H1 (cell line): ENCODE measurements at places on chromosomes 2 and 18. TPM values are rescaled to one million over a fixed set of nuclear protein-coding genes. Genes with fewer than 3 reads are reported as not detected.

The CHST10 gene
- 29.1 and 34.1 TPM in 2 replicates for total RNA-seq

DNA sequence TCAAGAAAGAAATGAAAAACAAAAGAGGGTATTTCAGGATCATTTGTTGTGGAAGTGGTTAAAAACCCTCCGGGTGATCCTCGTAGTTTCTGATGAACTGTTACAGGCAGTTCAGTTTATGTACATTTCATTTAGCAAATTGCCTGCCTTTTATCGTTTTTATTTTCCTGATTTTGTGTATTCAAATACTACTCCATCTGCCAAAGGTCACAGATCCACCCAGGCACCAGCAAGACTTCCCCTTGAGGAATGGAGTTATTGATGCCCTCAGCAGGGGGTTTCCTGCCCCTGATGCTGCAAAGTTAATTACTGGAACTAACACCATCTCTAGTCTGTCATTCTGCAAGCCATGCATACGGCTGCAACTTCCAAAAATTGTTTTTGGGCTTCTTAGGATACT lies 641.9 kb downstream of the SLC4A3 start:
- DNase-seq, result no peak

GRCh38 chr2:43303889-43304288 lies 77.5 kb upstream of the ZFP36L2 start:
- DNase-seq, result no peak

The SERPINB13 gene
- not detected in 2 replicates for total RNA-seq

GRCh38 chr2:216004697-216005283 lies 8.6 kb downstream of the MREG start:
- DNase-seq, result no peak

- DNase-seq, result no peak
Measured at GRCh38 chr2:54404270-54404669, 51.9 kb upstream of the SPTBN1 start.

The PAPOLG gene
- 21.5 and 25.5 TPM in 2 replicates for total RNA-seq

DNA sequence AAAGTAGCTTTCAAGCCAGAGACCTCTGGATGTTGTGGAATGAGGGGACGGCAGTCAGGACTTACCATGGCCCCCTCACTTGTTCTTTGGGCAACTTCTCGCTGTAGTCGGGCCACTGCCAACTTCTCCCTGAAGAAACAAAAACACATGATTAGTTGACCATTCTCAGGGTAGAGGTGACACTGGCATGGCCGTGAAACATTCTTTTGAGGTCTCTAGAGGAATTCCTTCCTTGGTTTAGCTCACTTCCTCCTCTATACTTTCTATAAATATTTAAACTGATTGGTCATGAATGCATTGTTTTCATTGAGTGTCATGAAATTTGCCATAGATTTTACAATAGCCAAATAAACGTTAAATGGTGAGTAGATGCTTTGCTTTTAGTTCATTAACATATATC lies 354.6 kb downstream of the NCKAP5 start:
- DNase-seq, result no peak

GRCh38 chr2:217954469-217954868 lies 48.3 kb downstream of the TNS1 start:
- DNase-seq, result no peak

- DNase-seq, result no peak
Measured at GRCh38 chr2:160747501-160748170, 254.0 kb upstream of the RBMS1 start.

DNA sequence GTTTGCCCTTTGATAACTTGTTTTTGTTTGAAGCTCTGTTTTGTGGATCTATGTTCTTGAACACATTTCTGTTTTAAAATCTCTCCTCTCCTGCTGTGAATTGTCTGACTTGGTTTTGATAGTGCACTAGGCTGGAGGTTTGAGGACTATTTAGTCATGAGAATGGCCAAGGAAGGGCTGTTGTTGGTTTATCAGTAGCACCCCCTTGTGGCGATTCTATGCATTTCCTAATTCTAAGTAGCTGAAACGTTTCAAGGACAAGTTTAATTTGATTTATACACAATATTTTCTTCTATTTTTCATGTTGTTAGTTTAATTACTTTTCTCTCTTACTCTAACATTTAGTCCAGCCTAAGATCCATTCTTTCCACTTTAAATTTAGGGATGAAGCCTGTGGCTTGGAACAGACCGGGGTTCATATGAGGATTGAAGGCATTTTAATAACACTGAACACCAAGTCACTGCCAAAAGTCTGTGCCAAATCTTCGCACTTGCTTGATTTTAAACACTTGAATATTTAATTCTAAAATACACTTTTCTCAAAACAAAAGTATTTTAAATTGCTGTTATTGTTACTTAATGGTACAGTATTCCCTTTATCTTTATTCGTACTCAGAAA lies 166.0 kb downstream of the SOCS6 start:
- DNase-seq, result no peak

DNA sequence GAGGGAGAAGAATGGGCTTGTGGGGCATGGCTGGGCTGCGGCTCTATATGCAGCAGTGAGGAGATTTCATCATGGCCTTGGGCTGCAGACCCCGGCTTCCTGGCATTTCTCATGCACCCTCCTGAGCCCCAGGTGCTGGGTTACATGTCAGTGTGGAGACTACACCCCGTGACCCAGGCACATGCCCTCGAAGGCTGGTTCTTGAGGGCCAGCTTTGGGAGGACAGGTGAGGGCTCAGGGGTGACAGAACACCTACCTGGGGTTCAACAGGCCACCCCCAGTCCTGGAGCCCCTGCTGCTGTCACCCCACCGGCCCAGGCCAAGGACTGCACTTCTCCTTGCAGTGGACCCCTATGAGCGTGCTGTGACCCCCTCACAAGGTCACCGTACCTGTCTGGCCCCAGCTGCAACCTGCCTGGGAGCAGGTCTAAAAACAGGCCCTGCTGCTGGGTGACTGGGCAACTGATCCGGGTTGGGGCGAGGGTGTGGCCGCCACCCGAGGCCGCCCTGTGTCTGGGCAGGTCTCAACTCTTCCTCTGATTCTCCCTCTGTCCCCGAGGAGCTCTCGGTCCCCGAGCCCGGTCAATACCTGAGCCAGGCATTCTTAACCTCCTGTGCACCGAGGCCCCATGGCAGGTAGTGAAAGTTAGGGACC lies 94.8 kb upstream of the OTOS start:
- DNase-seq, result peak; percentile 36

- no peak for DNase-seq
Measured at GRCh38 chr18:79403723-79404566, 8.2 kb downstream of the NFATC1 start.
